Body of pancreas (tissue), 4 donors: ENCODE measurements at places on chromosomes 3 and 15. TPM values are rescaled to one million over a fixed set of nuclear protein-coding genes. Genes with fewer than 3 reads are reported as not detected.

The GATA2 gene
- 12.9 TPM for total RNA-seq

GRCh38 chr3:151835751-151836525 lies 22.0 kb downstream of the AADAC start:
- no peak for DNase-seq

GRCh38 chr15:78101423-78102105 lies 9.2 kb downstream of the SH2D7 start:
- no peak for DNase-seq

DNA sequence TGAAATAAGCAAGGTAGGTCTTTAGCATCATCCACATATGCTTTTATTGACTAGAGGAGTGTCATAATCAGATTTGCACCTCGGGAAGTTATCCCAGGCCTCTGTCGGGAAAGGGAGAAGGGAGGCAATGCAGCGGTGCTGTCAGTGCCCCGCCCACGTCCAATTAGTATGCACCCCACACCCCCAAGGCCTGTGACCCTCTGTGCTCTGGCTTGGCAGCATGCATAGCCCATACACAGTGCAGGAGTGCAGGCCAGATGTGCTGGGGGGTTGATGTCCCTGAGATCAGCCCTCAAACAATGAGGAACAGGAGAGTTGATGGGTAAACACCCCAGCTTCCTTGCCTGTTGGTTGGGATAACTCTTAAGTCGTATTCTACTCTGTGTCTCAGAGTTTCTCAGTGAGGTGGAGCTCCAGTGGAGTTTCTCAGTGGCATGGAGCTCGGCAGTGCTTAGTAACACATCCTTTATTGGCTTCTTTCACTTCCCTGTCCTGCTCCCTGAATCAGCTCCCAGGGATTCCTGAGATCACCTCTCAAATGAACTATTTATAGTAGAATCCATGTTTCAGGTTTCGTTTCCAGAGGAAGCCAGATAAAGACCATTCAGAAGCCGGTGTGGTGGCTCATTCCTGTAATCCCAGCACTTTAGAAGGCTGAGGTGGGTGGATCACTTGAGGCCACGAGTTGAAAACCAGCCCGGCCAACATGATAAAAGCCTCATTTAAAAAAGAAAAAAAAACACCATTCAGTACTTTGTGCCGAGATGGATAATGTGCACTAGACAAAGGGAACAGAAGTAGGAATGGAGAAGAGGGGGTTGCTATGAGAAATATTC lies 26.7 kb upstream of the NDUFB4 start:
- DNase-seq: no peak

DNA sequence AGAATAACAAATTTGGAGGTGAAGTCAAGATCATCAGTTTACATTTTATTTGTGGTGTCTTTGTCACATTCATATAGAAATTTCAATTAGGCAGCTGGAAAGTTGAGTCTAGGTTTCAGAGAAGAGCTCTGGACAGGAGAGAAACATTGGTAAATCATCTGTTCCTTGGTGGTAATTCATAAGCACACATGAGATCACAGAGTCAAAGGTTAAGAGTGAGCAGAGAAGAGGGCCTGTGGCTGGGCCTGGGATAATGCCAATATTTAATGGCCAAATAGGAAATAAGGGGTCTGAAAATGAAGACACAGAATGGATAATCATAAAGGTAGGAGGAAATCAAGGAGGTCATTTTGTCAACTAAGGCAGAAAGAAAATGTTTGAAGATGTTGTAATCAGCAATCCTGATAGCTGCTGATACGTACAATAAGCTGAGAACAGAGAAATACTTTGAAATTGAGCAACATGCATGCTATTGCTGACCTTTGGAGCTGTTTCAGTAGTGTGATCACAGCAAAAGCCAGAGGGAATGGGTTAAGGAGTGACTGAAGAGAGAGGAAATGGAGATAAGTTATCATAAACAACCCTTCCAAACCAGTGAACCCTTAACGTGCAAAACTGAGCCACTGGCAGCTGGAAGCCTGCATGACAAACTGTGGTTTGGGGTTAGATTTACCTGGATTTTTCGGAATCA lies 692.8 kb downstream of the AGBL1 start:
- no peak for DNase-seq

DNA sequence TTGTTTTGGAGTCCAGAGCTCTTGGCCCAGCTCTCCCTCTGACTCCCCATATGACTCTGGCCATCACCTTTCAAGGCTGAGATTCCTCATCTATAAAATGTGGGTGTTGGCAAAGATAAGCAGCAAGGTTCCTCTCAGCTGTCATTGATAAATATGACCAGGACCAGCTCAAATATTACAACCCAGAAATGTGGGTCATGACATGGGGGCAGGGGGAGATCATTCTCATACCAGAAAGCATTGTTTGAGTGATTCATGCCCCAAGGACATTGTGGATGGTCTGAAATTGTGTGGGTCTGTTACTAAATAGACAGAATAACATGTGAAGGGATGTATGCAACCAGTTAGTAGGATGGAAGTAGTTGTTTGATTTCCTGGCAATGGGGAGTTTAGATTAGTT lies 13.9 kb downstream of the UPK1B start:
- no peak for DNase-seq

- DNase-seq: peak; percentile 83
These were observed 542 bp downstream of the PLOD2 start for GRCh38 chr3:146160321-146160963.

The ABCC5 gene
- total RNA-seq: 20.1 TPM

- DNase-seq: no peak
These were observed 48.6 kb upstream of the TEX264 start for GRCh38 chr3:51622413-51622812.

The C3orf80 gene
- total RNA-seq: 1.3 TPM

- DNase-seq: no peak
These were observed 49.7 kb downstream of the XXYLT1 start for GRCh38 chr3:195221015-195221853.

DNA sequence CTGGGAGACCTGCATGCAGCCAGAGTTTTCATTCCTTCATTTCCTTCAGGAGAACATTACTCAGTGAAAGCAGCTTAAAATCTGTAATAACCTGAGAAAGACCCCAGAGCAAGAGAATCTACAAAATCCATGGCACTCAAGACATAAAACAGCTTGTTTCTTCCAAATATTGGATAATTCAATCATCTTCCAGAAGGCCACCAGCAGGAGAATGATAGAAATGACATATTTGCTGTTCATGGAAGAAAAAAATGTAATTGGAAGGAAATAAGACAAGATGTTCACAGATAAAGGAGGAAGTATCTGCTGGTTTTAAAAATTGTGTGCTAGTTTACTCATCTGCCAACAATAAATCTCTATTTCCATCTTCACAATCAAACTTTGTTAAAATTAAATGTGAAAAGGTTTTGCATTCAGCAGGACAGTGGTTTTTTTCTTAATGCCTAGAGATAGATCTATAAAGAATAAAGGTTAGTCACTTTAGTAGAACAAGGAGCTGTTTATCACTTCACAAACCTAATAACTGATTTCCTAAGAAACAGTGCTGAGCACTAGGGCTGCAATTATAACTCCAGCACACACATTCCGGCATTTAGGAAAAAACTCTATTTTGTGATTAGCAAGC lies 530.8 kb downstream of the NSUN3 start:
- DNase-seq: no peak

DNA sequence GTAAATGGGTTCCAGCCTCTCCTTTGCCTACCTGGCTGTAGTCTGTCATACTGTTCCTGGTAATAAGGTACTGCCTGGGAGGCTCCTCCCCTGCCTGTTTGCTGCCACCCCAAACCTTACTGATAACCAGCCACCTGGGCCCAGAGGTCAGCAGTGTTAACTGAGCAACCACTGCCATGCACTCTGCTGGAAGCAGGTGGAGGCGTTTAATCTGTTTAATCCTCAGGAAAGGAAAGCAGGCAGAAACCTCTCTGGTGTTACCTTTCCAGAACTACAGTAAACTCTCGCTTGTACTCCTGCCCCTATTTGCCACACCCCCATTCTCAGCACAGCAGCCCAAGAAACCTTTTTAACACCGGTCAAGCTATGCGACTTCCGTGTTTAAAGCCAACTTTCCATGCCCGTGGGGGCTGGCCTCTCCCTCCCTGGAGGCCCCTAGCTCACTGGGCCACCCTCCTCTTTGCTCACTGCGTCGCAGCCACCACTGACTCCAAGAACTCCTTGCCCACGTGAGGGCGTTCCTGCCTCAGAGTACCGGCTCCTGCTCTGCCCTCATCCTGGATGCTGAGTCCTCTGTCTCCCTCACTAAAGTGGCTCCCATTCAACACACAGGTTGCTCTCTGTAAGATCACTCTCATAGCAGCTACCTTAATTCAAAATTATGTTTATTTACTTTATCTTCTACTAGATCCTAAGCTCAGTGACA lies 8.3 kb downstream of the BDH1 start:
- DNase-seq: peak; percentile 48

DNA sequence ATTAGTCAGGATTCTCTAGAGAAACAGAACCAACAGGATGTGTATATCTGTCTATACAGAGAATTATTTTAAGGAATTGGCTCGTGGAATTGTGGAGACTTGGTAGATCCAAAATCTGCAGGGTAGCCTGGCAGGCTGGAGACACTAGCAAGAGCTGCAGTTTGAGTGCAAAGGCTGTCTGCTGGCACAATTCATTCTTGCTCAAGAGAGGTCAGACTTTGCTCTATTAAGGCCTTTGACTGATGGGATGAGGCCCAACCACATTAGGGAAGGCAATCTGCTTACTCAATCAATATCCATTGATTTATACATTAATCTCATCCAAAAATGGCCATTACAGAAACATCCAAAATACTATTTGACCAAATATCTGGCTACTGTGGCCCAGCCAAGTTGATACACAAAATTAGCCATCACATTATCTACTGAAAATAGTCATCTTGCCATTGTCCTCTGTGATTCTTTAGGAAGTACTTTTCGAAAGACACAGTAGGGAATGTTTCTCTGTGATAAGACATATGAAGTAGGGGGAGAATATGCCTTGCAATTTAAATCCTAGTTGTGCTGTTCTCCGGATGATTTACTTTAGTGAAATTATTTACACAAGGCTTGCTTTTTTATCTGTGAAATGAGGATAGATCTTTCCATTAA lies 873.8 kb downstream of the ROBO2 start:
- DNase-seq: no peak

GRCh38 chr3:46483825-46484224 lies 14.0 kb upstream of the RTP3 start:
- no peak for DNase-seq

DNA sequence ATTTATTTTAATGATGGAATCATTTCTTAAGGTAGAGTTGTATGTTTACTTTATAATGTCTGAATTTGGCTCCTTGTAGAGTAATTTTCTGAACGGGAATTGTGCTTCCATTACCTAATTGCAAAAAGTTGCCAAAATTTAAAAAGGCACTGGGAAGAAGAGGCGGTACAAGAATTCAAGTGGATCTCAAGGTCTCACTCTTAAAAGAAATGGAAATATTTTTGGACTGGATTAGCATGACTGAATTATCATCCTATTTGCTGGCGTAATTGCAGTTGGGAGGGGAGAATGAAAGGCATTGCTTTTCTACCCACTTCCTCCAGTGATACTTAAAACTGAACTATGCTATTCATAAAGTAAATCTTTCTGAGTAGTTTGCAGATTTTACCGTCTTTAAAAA lies 46.2 kb downstream of the COL8A1 start:
- no peak for DNase-seq

GRCh38 chr15:62572797-62573196 lies 407.7 kb upstream of the C2CD4B start:
- DNase-seq: no peak

- no peak for DNase-seq
These were observed 22.2 kb upstream of the TXNRD3 start for GRCh38 chr3:126676919-126677705.

GRCh38 chr15:75229191-75230015 lies 27.7 kb downstream of the C15orf39 start:
- peak; percentile 1 for DNase-seq

The GOLGA8S gene
- total RNA-seq: under 0.01 TPM

- no peak for DNase-seq
These were observed 88.8 kb downstream of the CPN2 start for GRCh38 chr3:194262176-194262924.

GRCh38 chr3:150114273-150114672 lies 143.6 kb upstream of the PFN2 start:
- DNase-seq: no peak

DNA sequence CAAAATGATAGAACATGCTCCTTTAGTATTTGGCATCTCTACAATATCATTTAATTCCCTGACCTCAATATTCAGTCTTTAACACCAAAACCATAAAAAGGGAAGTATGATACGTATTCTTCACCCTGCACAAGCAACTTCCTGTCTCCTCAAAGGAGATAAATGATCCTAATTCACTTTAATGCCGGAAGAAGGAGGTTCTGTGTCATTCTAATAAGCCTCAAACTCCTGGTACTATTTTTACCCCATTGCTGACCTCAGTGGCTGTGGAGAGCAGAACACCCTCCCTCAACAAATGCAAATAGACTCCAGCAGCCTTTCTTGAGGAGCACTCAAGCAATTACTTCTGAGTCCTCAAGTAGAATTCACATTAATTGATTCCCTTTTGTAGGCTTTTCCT lies 173.3 kb downstream of the TMEM108 start:
- DNase-seq: no peak

The DCBLD2 gene
- 15.3 TPM for total RNA-seq

The ZNF620 gene
- total RNA-seq: 6.9 TPM

GRCh38 chr15:62165104-62165792 lies at the start of gene C2CD4B:
C2CD4B (minus strand) TSS chr15:62165285; CDS start chr15:62164984, 301 bp downstream.
- DNase-seq: peak; percentile 96

- DNase-seq: peak; percentile 17
These were observed 928 bp downstream of the CEP97 start for GRCh38 chr3:101725194-101725889.

- DNase-seq: peak; percentile 92
These were observed at the start of gene MST1R for GRCh38 chr3:49903451-49904424. MST1R (minus strand) TSS chr3:49903873; CDS start chr3:49903609, 264 bp downstream.

The TLR9 gene
- 0.26 TPM for total RNA-seq

The P2RY1 gene
- total RNA-seq: 5.4 TPM

DNA sequence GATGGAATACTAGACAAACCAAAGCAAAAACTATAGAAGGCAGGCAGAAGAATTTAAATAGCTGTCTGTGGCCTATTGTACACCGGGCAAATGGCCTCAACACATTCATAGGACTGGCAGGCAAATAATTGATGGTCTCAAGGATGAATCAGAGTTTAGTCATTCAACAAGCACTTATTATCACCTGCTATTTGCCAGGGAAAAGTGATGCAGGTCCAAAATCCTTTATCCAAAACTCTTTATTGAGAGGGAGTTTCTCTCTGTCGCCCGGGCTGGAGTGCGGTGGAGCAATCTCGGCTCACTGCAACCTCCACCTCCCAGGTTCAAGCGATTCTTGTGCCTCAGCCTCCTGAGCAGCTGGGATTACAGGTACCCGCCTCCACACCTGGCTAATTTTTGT lies 2.3 kb downstream of the EIF2AK4 start:
- no peak for DNase-seq

The TF gene
- total RNA-seq: 0.26 TPM

The HCN4 gene
- total RNA-seq: 0.78 TPM

GRCh38 chr3:57557085-57557537 lies 1.0 kb downstream of the PDE12 start:
- peak; percentile 31 for DNase-seq

GRCh38 chr3:194960446-194961032 lies 274.9 kb downstream of the FAM43A start:
- DNase-seq: no peak
